Left renal pelvis (tissue), 4 donors: ENCODE measurements at places on chromosomes 11 and 22.

GRCh38 chr11:34366522-34366921, 8.7 kb upstream of the ABTB2 start:
- no peak for DNase-seq

GRCh38 chr11:76005756-76006155, 190.7 kb downstream of the UVRAG start:
- DNase-seq = no peak

DNA sequence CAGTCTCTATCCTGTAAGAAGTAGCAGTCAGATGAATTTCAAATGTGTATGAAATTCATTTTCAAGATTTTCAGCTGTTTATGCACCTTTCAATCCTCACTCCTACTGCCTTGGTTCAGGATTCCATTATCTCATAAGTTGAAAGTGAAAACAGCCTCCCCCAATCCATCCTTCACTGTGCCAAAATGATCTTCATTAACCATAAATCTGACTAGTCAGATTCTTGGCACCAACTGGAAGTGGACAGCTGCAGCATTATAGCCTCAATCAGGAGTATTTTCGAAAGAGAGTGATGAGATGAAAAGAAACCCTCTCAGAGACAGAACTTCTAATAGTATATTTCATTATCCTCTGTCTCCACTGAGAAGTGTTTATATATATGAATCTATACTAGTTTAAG, 365.3 kb upstream of the PDGFD start:
- DNase-seq = no peak

DNA sequence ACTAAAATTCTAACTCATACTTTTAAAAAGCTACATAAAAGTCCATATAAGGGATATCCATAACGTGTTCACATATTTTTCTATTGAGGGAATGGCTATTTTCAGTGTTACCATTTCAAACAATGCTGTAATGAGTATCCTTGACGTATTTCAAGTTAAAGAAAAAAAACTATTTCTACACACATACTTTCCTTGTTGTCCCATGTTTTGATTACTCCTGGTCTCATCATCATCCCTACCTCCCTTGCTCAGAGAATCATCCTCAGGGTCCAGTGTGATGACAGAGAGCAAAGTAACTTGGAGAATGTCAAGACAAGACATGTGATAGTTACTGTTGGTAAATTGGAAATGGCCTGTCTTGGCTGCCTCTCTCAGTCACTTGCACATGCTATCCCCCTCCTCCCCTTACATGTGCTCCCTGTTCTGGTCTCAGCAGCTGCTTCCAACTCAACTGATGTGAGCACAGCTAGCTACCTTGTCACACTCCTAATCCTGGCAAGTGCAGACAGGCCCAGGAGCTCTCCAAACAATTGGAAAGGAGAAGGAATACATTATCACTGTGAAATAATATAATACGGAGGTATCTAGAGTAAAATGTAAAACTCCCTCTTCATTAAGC, 21.8 kb downstream of the NUMA1 start:
- no peak for DNase-seq

GRCh38 chr11:30260813-30261212, 30.0 kb downstream of the FSHB start:
- no peak for DNase-seq
